Breast epithelium (tissue), 4 donors: ENCODE measurements at places on chromosomes 16 and 17.

DNA sequence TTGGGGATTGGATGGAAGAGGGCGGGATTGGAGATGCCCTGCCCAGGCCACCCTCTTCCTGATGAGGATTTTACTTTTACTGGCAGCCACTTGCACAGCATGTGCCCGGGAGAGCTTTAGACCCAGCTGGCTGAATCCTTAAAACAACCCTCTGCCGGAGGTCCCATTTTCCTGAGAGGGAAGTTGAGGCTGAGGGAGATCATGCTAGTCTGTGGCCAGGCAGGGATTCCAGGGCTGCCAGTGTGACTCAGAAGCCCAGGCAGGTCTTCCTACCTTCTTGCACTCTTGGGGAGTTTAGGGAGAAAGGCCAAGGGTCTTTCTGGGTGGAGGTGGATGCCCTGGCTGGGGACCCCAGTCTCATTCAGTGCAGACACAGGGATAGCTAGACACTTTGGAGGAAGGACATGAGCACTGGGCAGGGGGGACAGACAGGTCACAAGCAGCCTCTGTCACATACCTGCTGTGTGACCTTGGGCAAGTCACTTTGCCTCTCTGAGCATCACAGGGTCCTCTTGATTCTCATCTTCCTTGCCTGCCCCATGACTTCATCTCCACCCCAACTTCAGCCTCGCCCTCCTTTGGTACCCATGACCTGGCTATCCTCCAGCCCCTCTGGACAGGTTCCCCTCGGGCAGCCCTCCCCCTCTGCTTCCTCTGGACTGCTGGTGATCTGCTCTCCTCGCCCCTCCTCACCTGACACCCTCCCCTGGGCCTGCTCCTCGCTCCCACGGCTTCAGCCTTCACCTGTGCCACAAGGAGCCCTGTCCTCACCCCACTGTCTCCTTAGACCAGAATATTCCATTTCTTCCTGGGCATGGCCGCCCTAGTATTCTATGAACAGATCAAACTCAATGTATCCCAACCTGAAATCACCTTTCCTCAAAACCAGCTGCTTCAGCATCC, 11.3 kb upstream of the DCAF7 start:
- DNase-seq: no peak

DNA sequence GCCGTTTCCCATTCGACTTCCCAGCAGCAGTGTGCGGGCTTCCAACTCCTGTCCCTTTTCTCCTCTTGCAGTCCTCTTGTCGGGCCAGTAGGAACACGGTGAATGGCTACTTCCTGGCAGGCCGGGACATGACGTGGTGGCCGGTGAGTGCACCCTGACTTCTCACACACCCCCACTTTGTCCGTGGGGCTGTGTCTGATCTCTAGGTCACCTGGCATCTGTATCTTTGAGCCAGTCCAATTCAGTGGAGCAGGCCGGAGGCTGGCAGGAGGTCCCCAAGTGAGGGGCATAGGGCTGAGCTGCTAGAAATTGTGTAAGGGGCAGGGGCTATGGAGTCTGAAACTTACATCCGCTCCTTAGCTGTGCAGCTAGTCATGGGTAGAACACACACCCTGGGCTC, 6.6 kb downstream of the SLC5A10 start:
- DNase-seq: no peak

- DNase-seq: no peak
Observed at GRCh38 chr17:28737770-28738679, 5.8 kb upstream of the TRAF4 start.

- DNase-seq: no peak
Observed at GRCh38 chr16:86356804-86357203, 153.5 kb upstream of the FOXF1 start.
